ENCODE measurements at places on chromosomes 13 and 19. TPM values are rescaled to one million over a fixed set of nuclear protein-coding genes. Genes with fewer than 3 reads are reported as not detected.

DNA sequence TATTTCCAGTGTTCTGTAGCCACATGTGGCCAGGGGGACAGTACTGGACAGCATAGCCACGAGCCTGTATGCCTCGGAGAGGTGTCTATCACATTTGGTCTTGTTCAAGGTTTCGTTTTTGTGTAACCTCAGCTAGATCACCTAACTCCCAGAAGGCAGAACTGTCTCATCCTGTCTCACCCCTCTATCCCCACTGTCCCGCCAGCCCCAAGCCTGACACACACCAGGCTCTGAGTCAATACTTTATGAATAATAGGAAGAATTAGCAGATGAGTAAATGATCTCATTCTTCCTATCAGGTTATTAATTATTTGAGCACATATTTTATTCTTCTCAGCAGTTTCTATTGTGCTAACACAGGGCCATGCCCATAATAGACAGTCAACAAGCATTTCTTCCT, 132.2 kb downstream of the NUFIP1 start:
- no peak for DNase-seq

- no peak for DNase-seq
Measured at GRCh38 chr13:100530671-100531213, 57.8 kb downstream of the GGACT start.

GRCh38 chr19:53091413-53092254, 11.6 kb downstream of the ZNF160 start:
- no peak for DNase-seq

Gene LHFPL6
- 11.8 TPM for total RNA-seq

DNA sequence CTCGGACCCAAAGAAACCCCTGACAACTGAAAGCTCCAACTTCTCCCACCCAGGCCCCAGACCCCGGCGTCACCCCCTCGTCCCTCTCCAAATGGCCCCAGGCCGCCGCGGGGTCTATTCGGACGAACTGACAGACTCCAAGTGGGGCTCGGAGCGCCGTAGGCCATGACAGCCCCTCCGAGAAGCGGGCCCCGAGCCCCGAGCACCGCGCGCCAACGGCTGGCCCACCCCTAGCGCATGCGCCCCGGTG, 360 bp downstream of the DDX39A start:
- DNase-seq = peak; percentile 86

DNA sequence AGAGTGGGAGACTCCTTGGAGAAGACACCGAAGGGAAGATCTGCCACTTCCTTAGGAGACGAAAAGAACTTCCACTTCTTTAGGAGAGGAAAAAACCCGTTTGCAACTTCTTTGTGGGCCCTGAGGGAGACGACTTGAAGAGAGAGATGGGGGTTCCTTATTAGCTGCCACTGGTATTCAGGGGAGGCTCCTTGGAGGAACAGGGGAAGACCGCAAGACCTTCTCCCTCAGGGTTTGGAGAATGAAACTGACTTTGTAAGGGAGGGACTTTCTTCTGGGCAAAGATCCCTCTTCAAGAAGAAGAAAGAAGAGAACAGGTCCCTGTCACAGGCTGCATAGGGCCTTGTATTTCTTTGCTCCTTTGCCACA, 416 bp downstream of the BCKDHA start:
- DNase-seq = no peak

DNA sequence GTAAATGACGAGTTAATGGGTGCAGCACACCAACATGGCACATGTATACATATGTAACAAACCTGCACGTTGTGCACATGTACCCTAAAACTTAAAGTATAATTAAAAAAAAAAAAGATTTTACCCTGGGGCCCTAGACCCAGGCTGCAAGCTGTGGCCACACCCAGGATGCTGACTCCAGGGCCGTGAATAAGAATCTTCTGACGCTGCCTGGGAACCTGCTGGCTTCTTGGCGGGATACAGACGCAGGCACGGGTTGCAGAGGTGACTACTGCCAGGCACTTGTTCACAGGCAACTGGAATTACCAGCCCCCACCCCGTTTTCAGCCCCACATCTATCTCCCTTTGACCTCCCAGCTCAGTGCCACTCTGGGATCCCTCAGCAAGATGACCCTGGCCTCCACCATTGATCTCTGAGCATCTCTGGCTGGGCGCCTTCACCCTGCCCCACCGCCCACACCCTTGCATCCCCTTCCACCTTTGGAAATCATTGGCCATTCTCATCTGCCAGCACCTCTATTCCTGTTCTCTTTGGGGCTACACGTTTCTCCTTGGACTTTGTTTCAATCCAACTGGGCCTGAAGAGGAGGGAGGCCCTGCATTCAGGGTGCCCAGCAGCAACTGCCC, 21.1 kb upstream of the CFAP97D2 start:
- no peak for DNase-seq

- no peak for DNase-seq
Measured at GRCh38 chr13:67353941-67354340, 123.8 kb upstream of the PCDH9 start.

Measured in left colon (tissue), 2 donors.